ENCODE measurements at places on chromosomes 5 and 9.
A peak's percentile ranks its signal among the peaks of the same experiment; 100 is the strongest.

- no peak for DNase-seq
These were observed 123.9 kb downstream of the EHMT1 start for GRCh38 chr9:137742698-137743097.

DNA sequence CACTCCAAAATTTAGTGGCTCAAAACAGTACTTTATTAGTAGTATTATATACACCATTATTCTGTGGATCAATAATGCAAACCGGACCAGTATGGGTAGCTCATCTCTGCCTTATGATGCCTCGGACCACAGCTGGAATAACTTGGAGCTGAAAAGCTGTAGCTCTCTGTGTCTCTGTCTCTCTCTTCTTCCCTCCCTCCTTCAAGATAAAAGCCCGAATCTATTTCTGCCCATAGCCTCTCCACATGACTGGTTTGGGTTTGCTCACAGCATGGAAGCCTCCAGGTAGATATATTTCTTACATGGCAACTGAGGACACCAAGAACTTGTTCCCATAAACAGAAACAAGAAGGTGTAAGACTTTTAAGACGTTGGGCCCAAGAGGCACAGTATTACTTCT, 147.5 kb upstream of the TBCA start:
- DNase-seq, result no peak

GRCh38 chr5:161299053-161299452, 247.5 kb downstream of the GABRB2 start:
- no peak for DNase-seq

DNA sequence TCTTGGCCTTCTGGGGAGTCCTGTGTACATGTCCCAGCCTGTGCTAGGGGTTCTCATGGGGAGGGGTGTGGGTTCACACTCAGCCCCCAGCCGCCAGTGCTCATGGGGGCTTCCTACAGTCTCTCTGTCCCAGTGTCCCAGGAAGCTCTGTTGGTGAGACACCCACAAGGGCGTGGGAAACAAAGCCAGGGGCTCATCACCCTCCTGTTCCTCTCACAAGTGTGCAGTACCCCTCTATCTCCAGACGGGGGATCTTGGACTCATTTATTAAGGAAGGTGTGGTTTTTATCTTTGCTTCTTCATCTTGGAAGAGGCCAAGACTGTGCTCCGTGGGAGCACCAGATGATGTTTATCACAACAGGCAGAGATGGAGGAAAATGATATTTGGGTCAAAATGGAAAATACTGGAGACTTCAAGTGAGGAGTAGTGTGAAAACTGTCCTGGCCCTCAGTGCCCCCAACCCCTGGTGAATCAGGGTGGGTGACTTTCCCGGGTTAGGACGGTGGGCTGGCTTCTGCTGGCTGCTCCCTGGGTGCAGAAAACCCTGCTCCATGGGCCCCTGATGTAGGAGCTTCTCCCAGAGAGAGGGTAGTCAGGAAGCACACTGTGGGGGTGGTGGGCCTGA, 15.2 kb downstream of the TMEM171 start:
- DNase-seq, result no peak

GRCh38 chr5:127695346-127695745, 7.8 kb upstream of the CCDC192 start:
- DNase-seq, result no peak

GRCh38 chr5:144800169-144800568, 629.5 kb downstream of the KCTD16 start:
- DNase-seq, result no peak

GRCh38 chr5:139636207-139636792, 11.8 kb upstream of the CXXC5 start:
- DNase-seq, result peak; percentile 48
